ENCODE measurements at places on chromosomes 2 and 18.
A peak's percentile ranks its signal among the peaks of the same experiment; 100 is the strongest.

DNA sequence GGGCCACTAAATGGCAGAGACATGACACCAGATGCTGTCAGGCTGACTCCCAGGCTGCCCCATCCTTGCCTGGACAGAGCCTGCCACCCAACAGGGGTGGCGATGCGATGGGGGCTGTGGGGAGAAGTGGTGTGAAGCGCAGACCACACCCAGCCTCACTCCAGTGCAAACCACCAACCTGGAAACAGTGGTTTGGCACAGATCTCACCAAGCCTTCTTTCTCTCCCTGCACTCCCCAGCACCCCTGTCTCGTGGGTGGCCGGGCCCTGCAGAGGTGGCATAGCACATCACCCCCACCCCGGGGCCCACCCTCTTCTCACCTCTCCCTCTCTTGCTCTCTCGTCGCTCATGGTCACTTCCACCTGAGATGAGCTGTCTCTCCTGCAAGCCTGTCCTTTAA, 32.6 kb downstream of the CIB4 start:
- no peak for DNase-seq

DNA sequence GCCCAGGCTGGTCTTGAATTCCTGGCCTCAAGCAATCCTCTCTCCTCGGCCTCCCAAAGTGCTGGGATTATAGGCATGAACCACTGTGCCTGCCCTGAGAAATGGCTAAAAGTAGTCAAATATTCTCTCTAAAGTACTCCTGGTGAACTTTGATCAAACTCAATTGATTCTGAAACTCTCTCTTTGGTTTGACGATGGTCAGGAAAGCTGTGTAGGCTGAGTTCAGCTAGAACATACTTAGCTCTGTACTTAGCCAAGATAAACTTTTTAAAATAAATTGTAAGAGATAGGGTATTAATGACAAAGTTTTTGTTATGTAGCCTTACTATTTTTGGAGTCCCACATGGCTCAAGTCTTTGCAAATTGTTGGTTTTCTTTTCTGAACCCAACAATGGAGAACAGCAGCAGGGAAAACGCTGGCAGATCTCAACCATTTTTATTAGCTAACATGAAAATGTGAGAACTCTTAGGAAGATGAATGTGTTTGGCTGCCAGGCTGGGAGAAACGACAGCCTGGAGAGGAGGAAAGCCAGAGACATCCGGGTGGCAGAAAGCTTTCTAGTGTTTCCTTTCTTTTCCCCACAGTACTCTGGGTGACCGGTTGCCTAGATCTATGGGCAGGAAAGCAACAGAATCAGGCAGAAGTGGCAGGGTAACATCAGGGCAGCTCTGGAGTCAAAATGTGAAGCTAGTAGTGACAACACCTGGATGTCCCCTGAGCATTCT, 193.0 kb upstream of the LHCGR start:
- DNase-seq, result no peak

GRCh38 chr18:43772907-43773306, 495.6 kb upstream of the SYT4 start:
- DNase-seq, result no peak

GRCh38 chr2:39724828-39725144, 54.3 kb downstream of the THUMPD2 start:
- DNase-seq, result no peak

DNA sequence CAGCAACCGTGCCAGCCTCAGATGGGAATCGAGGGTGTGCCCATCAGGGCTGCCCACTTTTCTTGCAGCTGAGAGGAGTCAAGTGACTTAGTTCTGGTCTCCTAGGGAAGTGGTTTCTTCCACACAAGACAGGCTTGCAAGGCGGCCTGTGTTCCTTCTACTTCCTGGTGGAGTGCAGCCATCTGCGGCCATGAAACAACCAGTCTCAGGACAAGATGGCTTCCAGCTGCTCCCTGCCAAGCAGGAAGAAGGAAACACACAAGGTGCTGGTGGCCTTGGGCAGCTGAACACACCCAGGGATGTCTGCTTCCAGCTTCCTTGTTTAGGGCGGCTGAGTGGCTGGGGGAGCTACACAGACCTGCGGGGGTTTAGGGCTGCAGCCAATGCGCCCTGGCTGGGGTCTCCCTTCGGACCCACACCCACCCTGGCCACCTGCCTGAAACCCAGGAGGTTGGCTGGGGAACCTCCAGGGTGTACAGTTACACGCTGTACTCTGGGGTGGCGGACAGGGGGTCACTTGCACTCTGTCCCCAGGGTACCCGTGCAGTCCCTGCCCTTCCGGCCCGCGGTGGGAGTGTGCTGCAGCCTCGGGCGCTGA, 34.7 kb downstream of the PTPN18 start:
- DNase-seq, result no peak

DNA sequence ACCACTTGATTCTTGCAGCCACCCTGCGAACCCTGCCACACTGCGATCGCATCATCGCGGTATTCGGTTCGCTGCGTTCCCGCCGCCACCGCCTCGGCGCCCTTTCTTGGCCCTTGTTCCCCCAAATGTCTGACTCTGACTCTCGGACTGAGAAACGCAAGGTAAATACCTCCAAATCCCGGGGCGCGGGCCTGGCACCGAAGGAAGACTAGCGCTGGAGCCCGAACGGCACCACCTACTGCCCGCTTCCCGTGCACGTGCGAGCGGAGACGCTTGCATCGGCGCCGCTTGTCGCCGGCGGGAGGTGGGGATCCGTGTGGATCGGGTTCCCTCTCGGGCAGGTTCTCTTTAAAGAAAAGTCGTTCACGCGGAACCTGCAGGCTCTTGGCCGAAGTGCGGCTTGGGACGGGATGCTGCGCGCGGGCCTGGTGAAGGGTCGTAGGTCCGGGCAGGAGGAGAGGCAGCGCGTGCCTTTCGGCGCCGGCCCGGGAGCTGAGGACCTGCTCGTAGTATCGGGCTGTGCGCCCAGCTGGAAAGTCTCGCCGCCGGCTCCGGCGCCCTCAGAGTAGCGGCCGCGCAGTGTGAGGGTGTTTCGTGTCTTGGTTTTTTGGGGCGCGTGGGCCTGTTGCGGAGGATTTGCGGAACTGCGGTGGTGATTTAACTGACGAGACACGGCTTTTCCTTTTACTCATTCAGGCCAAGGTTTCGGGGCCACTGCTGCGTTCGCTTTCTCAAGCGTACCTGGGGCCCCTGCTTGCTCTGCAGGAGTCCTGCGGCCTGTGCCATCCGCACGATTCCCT, 514 bp downstream of the BCL2L11 start:
- DNase-seq, result no peak

DNA sequence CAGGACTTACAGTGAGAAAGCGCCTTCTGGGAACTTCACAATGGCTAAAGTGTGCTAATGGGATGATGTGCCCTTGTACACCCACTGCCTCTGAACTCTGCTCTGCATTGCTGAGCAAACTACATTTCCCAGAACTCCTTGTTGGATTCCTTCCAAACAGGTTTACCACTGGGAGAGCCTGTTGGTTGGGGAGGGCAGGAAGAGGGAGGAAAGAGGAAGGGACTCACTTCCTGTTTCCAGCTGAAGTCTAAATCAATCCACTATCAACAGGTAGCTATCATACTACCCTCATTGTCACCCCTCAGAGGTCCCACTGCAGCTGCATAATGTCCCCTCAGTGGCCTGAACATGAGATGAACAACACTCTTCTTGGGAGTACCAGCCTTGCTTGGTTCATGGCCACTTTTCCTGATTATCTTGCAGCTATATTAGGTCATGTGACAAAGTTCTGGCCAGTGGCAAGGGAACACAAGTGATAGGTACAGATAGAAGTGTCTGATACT, 109.7 kb downstream of the MSH2 start:
- DNase-seq, result no peak

- no peak for DNase-seq
Observed at GRCh38 chr2:189719571-189719970, 43.0 kb downstream of the OSGEPL1 start.

- DNase-seq, result no peak
Observed at GRCh38 chr2:199462956-199463692, 5.4 kb upstream of the SATB2 start.

- DNase-seq, result peak; percentile 29
Observed at GRCh38 chr18:67199993-67200617, 316.4 kb downstream of the DSEL start.
